ENCODE measurements at places on chromosomes 6 and 20.

- peak; percentile 97 for DNase-seq
Observed at GRCh38 chr6:16929809-16930208, 168.5 kb upstream of the ATXN1 start.

DNA sequence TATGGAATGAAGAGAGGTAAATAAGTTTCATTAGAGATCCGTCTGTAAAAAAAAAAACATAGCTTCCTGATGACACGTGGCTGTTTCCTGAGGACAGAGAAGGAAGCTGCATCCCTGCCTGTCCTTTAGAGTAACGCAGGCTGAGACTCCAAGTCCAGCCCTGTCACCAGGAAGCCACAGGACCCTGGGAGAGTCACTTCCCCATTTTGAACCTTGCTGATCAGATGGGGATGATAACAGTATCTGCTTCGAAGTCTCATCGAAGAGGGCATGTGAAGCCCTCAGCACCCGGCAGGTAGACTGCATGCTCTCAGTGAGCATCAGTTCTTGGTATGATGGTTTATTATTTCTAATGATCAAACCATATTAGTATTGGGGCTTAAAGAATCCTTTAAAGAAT lies 139.1 kb upstream of the KCNG1 start:
- DNase-seq, result no peak

GRCh38 chr6:95487817-95488216 lies 89.5 kb upstream of the MANEA start:
- DNase-seq, result no peak

DNA sequence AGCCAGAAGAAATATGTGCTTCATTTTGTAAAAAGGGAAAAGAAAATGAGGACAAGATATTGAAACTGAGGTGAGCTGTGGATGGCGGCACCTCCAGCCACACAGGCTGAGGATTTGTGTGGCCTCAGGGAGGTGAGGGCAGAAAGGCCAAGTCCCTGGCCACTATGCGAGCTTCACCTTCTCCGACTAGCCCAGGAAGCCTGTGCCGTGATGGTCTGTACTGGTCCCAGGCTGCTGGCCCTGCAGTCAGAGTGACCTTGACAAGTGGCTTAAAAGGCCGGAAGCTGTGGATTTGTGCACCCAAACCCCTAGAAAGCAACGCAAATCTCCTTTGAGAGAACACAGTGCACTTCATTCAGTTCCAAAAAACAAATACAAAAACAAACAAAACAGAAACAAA lies 48.1 kb downstream of the WDR27 start:
- no peak for DNase-seq

- no peak for DNase-seq
Observed at GRCh38 chr6:116025405-116025804, 35.3 kb downstream of the FRK start.

DNA sequence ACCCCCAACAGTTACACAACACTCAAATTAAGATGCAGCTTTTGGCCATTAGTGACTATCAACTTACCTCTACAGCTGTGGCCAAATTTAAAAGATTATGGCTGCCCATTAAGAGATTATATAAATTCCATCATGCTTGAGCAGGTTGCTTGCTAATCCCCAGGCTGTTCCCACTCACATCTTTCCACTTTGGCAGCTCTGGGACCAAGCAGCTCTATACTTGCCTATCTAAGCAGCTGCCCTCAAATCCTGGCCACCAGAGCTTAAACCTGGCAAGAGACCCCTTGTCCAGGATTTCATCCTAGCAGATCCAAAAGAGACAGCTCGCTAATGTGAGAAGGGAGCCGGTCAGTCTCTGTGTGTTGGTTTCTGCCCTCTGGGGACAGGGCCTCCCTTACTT lies 127.9 kb downstream of the SLC23A2 start:
- no peak for DNase-seq
